ENCODE measurements at places on chromosomes 7 and 10. TPM values are rescaled to one million over a fixed set of nuclear protein-coding genes. Genes with fewer than 3 reads are reported as not detected.

Gene GPR26
- not detected for total RNA-seq

Gene AKR1C8
- total RNA-seq, result not detected

Gene FAM25A
- not detected for total RNA-seq

Gene ITGA8
- total RNA-seq, result 0.65 TPM

Gene ACHE
- total RNA-seq, result 0.13 TPM

Gene CYP2E1
- not detected for total RNA-seq

Gene LRIT1
- total RNA-seq, result not detected

Gene GDF10
- not detected for total RNA-seq

Gene CCL26
- total RNA-seq, result not detected

Gene TBX20
- total RNA-seq, result 14.4 TPM

Gene COL17A1
- 1.7 TPM for total RNA-seq

Gene H2BK1
- total RNA-seq, result not detected

Gene KIAA1549
- 3.5 TPM for total RNA-seq

Gene AVPI1
- total RNA-seq, result 1.9 TPM

Gene GRID1
- not detected for total RNA-seq

Gene RARRES2
- total RNA-seq, result not detected
